ENCODE measurements at places on chromosomes 11 and 22.
A peak's percentile ranks its signal among the peaks of the same experiment; 100 is the strongest.

GRCh38 chr11:76671237-76671592 is 668 bp upstream of the LRRC32 start:
- DNase-seq, result no peak

GRCh38 chr11:118640332-118641154 is 33.1 kb downstream of the PHLDB1 start:
- peak; percentile 25 for DNase-seq

- DNase-seq, result no peak
These were observed 78.1 kb upstream of the ALKBH3 start for GRCh38 chr11:43802509-43802908.

DNA sequence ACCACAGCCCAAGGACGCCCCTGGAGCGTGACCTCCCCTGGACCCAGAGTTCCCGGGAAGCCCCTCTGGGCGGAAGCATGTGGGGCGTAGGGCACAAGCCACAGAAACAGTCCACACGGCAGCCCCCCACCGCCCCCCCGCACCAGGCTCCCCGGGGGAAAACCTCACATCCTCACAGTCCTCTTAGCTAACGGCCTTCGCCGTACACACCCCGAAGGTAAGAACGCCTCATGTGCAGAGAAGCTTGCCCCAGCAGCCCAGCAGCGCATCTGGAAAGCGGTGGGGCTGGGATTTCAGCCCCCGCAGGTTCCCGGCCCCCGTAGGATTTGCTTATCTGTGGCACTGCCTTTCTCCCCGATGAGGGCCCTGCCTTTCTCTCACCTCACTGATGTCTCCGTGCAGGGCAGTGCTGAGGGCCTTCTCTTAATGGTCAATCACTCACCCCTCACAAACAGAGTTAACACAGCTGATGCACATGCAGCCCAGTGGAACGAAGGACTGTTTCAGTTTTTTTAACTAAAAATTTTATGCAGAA is 309.2 kb downstream of the BRD1 start:
- DNase-seq, result no peak

GRCh38 chr11:131977854-131978253 is 607.4 kb downstream of the NTM start:
- DNase-seq, result no peak

- DNase-seq, result no peak
These were observed 11.5 kb upstream of the SLC22A6 start for GRCh38 chr11:62996271-62996670.
